ENCODE measurements at places on chromosomes 12 and 14.

GRCh38 chr14:68924186-68925158 is 54.6 kb downstream of the ACTN1 start:
- no peak for DNase-seq

- DNase-seq, result no peak
These were observed 493.1 kb downstream of the BCAT1 start for GRCh38 chr12:24455811-24456210.

- DNase-seq, result no peak
These were observed 188.9 kb upstream of the PDZRN4 start for GRCh38 chr12:40999210-40999609.

GRCh38 chr14:46574221-46574977 is 77.2 kb downstream of the RPL10L start:
- no peak for DNase-seq

DNA sequence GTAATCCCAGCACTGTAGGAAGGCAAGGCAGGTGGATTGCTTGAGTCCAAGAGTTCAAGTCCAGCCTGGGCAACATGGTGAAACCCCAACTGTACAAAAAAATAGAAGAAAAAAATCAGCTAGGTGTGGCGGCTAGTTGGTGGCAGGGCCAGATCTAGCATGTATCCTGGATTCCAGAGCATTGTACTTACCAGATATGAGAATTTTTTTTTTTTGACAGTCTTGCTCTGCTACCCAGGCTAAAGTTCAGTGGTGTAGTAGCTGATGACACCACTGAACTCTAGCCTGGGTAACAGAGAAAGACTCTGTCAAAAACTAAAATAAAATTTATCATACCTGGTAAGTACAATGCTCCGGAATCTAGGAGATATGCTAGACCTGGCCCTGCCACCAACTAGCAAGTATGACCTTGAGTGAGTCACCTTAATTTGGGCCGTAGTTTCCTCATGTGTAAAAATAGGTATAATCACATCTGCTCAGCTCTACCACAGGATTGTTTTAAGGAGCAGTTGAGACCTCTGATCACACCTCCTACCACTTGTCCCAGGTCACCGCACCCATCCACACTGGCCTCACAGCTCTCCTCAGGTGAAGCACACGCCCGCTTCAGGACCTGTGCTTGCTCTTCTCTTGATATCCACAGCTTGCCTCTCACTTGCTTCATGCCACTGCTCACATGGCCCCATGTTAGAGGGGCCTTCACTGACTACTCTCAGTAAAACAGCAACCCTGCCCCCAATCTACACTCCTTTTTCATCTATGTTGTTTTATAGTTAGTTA is 140.2 kb downstream of the STXBP6 start:
- no peak for DNase-seq

DNA sequence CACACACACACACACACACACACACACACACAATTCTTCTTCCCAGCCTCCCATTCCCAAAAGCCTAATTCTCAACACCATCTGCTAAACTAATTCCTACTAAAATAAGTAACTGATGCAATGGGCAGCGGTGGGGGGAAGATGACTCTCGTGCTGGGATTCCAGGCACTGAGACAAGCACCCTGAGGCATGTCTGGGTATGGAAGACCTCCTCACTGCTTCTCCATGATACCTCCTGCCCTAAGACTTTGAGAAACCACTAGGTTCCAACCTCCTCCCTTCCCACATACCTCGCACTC is 789 bp upstream of the VWF start:
- no peak for DNase-seq

DNA sequence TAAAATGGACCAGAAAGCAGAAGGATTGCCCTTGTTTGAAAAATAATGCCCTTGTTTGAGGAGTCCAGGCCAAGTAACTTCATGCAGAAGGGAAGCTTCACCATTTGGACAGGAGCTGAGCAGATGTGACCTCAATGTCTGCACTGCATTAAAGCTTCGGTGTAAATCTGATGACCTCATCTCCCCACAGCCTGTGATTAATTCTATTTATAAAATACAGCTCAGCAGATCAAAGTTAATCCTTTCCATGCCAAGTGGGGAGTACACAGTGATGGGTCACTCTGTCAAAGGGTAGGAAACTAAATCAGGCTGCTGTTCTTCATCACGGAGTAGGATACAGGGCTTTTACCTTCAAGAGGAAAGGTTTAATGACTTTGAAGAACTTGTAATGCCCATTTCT is 533.7 kb downstream of the RPS29 start:
- DNase-seq, result no peak

DNA sequence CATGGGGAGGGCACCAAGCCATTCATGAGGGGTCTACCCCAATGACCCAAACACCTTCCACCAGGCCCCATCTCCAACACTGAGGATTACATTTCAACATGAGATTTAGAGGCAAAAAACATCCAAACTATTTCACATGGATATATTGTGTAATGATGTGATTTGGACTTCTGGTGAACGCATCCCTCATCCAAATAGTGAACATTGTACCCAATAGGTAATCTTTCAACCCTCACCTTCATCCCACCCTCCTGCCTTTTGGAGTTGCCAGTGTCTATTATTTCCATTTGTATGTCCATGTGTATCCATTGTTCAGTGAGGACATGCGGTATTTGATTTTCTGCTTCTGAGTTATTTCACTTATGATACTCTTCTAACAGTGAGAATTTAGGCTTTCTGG is 16.1 kb upstream of the GAS2L3 start:
- DNase-seq, result no peak

DNA sequence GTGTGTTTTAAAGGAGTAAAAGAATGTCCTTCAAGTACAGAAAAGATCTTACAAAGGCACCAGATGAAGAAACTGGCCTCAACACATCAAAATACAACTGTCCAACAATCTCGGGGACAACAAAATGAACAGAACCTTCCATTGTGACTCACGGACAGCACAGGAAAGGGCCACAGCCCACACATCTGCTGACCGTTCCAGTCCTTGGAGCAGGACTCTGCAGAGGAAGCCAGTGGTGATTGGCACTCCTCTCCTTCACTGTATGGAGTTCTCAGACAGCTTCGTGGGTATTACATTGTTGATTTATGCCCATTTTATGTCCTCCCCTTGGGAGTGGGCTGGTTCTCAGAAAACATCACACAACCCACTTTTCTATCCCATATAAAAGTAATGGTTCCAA is 32.5 kb upstream of the TC2N start:
- DNase-seq, result no peak

- no peak for DNase-seq
These were observed 11.0 kb upstream of the PTPRB start for GRCh38 chr12:70648191-70648590.

DNA sequence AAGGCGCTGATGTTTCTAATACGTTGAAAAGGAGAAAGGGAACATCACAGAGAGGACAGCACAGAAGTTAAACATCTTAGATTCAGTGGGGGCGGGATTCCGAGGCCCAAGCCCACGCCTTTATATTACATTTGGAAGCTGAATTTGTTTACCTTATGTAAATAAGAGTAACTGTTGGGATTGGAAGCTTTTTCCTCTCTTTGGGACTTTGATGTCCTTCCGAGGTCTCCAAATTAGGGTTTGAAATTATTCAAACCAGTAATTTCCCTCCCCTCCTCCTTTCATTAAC is 6.4 kb downstream of the FOXA1 start:
- no peak for DNase-seq

- DNase-seq, result no peak
These were observed 89.1 kb downstream of the TTC7B start for GRCh38 chr14:90727082-90727481.

GRCh38 chr12:89225808-89226411 is 126.4 kb downstream of the DUSP6 start:
- DNase-seq, result no peak

DNA sequence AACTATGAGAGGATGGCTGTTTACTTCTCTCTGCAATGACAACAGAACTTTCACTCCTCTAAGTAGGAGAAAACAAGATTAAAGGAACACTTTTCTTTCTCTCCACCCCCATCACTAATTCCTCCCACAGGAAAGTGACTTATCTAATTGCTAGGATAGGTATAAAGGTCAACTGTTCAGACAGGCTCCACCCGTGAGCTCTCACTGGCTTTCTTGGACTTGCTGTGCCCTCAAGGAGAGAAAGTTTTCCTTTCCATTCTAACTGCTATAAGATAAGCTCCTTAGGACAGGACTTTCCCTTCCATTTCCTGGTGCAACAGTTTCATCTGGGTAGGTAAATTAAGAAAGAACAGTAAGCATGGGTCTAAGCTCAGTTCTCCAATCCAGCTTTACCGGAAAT is 4.8 kb downstream of the SLC41A2 start:
- DNase-seq, result no peak

- no peak for DNase-seq
These were observed 88.5 kb downstream of the PAPLN start for GRCh38 chr14:73325630-73326299.

- no peak for DNase-seq
These were observed 114.4 kb downstream of the ZFP36L1 start for GRCh38 chr14:68678471-68678870.

DNA sequence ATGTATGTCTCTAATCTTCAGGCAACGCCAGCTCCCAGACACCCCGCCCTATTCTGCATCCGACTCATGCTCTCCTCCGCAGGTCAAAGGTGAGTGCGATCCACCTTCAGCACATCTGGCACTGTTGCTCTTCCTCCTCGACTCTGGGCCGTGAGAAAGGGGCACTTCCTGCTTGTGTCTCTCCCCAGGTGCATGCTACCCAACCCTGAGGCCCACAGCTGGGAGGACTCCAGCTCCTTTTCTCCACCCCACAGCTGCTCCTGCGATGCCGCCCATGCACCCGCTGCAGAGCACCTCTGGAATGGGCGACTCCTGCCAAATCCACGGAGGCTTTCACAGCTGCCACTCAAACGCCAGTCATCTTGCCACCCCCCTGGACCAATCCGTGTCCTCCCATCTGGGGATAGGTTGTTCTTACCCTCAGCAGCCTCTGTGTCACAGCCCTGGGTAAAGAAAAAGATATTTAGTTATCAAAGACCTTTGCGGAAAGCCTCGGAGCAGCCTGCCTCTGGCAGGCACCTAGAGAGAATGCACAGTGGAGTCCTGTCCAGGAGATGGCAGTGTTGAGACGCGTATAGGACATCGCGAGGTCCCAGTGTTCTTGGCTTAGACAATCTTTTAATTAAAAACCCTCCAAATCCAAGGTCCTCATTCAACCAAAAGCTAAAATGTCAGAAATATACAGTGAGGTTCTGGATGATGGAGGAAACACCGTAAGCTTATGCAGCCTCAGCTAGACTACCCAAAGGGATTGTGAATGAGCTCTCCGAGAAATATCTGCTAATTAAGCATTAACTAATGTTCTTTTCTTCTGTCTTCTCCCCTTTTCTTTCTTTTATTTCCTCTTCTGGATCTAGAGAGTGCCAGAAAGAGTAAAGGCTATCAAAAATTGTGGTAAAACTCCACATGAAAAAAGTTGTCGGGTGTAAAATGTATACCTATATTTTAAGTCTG is 54.3 kb downstream of the MYRFL start:
- DNase-seq, result peak; percentile 45

- no peak for DNase-seq
These were observed 140.6 kb upstream of the PELI2 start for GRCh38 chr14:55977392-55978150.

GRCh38 chr12:91007531-91008290 is 2.9 kb upstream of the EPYC start:
- DNase-seq, result no peak

GRCh38 chr14:101442451-101442850 is 118.8 kb upstream of the DIO3 start:
- DNase-seq, result peak; percentile 70

GRCh38 chr12:2282318-2282717 is 229.5 kb downstream of the CACNA1C start:
- no peak for DNase-seq

- DNase-seq, result no peak
These were observed 33.3 kb downstream of the TDG start for GRCh38 chr12:103998976-103999375.

GRCh38 chr14:32009976-32010581 is 67.0 kb upstream of the ARHGAP5 start:
- DNase-seq, result no peak

DNA sequence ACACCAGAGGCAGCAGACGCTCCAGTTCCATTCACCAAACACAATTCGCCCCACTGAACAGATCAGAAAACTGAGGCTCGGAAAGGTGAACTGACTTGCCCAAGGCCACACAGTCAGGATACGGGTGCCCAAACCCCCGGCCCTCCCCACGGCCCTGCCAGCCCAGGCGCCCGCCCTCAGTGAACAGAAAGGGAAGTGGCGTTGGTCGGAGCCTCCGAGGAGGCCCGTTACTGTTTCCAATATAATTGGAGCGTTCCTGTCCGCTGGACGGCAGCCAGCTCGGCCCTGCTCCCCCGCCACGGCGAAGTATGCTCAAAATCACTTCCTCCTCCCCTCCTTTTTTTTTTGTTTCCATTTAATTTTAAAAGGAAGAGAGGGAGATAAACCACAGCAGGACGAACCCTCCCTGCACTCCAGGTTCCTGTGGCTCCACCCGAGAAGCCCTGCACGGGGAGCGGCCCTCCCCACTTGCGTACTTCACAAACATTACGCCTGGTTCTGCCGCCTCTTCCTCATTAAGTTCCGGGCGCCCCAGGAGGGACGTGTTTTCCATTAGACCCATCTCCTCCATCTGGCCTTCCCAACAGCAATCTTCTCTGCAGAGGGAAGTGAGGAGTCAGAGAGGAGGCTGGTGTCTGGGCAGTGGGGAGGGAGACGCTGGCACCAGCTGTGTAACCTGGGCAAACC is 61.1 kb downstream of the NCOR2 start:
- no peak for DNase-seq

DNA sequence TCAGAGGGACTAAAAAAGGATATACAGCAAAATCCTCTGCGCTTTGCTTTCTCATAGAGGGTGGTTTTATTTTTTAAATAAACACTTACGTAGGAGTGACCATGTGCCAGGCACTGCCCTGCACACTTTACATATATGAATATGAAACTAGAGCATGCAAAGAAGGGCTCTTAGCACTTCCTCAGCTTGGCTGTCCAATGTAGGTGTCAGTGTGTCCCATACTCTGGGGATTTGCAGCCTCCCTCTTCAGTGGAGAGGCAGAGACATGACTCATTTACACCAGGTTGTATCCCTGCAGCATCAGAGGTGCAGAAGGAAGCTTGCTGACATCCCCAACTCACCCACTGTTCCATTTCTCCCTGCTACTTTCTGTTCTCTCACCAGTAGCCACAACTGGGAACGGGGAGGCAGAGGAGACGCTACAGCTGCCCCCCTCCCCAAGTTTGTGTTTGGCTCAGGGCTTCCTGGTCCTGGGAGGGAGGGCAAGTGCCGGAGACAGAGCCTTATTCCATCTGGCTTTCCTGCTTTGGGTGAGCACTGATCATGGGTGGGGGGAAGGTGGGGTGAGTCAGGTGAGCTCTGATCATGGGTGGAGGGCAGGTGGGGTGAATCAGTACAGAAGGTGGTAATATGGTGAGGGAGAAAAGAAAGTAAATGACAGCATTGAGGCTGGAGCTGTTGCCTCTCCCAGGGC is 4.9 kb upstream of the KRT5 start:
- no peak for DNase-seq

- no peak for DNase-seq
These were observed 22.8 kb upstream of the PYGL start for GRCh38 chr14:50967103-50967502.

- peak; percentile 45 for DNase-seq
These were observed 77.1 kb upstream of the ACTN1 start for GRCh38 chr14:69055999-69056788.
